NCI-H1092 treated with DMSO at 0.1 percent for 48 hours (cell line): ENCODE measurements at places on chromosomes 12 and 14.

DNA sequence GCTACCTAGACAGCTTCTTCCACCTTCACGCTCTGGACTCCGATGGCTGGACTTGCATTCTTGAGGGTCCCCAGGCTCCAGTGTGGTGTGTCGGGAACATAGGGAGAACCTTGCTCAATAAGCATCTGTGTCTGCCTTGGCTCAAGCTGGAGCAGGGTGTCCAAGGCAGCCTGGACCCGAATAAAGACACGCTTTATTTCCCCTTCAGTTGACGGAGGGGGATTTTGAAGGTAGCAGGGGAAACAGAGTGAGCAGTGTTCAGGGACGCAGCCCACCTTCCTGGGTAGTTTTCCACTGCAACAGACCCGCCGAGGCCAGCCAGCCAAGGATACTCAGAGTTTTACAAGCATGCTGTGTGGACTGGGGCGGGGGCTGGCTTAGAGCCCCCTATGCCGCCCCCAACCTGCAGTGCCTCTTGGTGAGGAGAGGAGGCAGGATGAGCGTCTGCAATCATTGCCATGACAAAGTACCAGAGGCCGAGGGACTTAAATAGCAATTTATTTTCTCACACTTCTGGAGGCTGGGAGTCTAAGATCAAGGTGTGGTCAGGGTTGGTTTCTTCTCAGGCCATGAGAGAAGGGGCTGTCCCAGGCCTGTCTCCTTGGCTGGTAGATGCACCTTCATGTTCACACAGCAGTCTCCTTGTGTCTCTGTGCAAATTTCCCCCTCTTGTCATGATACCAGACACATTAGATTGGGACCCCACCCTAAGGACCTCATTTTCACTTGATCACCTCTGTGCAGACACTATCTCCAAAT lies 201.2 kb downstream of the CHST11 start:
- DNase-seq, result no peak

DNA sequence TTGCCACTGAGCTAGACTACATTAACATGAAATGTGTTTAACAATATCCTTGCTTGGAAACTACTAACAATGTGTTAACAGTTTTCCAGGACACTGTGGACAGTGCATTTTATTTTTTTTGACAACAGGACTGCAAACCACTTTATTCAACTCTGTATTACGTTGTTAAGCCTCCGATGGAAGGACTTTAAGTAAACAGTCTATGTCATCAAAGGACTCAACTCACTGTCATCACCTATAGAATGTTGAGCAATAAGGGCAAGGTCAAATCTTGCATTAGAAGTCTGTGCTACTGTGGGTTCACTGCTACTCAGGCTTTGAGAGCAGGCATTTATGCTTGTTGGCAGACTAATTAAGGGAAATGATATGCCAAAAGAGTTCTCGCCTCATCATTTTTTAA lies 483.7 kb downstream of the FLRT2 start:
- DNase-seq, result no peak

GRCh38 chr14:75247286-75247922 lies 31.2 kb upstream of the FOS start:
- DNase-seq, result no peak

DNA sequence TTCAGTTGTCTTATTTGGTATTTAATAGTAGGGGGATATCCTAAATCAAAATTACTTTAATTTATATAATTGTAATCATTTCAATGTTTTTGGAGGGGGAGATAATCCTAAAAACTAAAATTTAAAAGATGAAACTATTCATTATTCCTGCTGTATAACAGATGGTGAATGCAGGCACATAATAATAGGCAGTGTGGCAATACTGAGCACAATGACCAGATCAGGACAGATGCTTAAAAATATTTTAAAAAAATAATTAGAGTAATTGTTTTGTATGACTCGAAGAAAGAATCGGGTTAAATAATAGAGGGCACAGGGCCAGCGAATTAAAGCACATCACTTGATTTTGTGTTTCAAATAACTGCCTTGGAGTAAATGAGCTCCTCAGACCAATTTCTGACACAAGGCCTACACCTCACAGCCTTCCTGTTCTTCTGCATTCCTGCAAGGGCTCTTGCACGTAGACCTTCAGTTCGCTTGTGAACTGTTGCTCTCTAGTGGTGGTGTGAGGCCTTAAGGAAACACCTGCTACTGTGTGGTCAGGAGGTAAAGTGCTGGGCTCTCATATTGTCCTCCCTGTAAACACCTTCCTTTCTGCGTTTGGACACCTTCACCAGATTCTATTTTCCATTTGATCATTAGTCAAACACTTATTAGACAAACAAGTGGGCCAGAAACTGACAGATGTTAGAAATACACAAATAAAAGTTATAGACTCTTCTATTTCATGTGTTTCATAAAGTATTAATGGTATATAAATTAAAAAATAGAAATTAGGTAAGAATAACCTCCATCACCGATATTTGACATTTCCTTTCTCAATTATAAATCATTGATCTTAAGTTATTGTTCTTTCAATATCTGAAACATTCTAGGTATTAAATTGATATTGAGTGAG lies 29.3 kb upstream of the KLRF1 start:
- peak; percentile 1 for DNase-seq

- DNase-seq, result no peak
Measured at GRCh38 chr14:39592116-39592789, 160.0 kb upstream of the FBXO33 start.

- DNase-seq, result no peak
Measured at GRCh38 chr12:89279499-89279898, 72.8 kb downstream of the DUSP6 start.

DNA sequence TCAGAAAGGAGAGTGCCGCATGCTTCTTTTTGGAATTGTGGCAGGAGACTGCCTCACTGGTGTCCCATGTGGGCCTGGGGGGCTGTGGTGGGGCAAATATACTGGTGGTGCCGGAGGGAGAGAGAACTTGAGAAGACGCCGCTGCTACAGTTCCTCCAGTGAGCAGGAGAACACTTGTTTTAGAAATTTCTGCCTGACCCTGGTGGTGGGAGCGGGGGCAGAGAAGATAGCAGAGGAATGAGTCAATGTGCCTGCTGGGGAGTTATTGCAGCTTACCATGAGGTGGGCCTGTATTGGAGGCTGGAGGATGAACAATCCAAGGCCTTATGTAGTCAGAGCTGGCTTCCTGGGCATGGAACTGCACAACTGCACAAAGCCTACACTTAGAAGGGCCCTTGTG lies 211.8 kb downstream of the SNAPC1 start:
- no peak for DNase-seq

- no peak for DNase-seq
Measured at GRCh38 chr12:96441816-96442215, 41.6 kb upstream of the CDK17 start.

DNA sequence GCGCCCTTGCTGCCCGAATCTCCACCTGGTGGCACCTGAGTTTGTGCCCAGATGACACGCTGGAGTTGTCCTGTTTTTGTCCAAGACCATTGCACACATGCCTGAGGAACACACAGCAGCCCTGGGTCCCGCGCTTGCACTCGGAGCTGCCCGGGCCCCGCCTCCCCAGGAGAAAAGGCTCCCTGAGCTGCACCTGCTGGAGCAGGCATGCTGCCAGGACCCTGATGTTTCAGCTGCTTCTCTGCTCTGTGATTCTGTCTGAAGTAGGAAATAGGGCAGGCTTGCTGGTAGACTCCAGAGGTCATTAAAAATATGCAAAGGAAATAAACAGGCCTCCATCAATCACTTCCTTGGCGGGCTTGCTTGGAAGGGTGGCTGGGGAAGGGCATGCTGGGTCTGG lies 271.6 kb downstream of the CACNA1C start:
- DNase-seq, result peak; percentile 99

DNA sequence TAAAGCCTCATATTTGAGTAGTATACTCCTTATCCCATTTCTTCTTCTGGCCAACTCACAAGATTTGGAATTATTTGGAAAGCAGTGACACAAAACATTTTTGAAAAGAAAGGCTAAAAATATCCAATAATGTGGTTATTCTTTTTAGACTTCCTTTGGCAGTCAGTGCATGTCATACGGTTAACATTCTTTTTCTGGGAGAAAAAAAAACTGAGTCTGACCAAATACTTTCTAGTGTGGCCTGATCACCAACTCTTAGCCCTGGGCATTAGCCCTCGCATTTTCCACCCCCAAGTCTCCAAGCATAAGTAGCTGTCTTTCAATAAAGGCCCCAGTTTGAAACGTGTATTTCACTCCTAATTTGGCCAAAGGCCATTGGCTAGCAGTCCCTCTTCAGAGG lies 5.9 kb downstream of the RASSF3 start:
- no peak for DNase-seq

GRCh38 chr14:95510804-95511203 lies 5.6 kb downstream of the SYNE3 start:
- DNase-seq, result no peak

- no peak for DNase-seq
Measured at GRCh38 chr14:24270537-24271133, 762 bp downstream of the RABGGTA start.

DNA sequence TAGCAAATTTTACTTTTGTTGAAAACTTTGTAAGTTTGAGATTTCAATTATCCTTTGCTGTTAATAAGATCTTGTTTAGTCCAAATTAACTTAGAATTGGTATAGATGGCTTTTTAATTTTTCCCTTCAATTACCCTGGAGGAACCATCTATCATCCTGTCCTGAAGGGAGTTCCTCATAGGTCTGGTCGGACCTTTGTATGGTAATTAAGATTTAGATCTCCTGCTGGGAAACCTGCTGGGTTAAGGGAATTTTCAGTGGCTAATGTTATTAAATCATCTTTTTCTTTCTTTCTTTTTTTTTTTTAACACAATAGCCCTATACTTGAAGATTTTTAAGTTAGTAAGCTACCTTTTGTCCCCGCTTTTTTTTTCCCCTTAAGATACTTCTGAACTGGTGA lies 63.0 kb upstream of the PRMT8 start:
- no peak for DNase-seq

- DNase-seq, result no peak
Measured at GRCh38 chr12:124370851-124371250, 76.0 kb downstream of the RFLNA start.

- peak; percentile 21 for DNase-seq
Measured at GRCh38 chr12:106919910-106920544, 35.7 kb upstream of the TMEM263 start.

DNA sequence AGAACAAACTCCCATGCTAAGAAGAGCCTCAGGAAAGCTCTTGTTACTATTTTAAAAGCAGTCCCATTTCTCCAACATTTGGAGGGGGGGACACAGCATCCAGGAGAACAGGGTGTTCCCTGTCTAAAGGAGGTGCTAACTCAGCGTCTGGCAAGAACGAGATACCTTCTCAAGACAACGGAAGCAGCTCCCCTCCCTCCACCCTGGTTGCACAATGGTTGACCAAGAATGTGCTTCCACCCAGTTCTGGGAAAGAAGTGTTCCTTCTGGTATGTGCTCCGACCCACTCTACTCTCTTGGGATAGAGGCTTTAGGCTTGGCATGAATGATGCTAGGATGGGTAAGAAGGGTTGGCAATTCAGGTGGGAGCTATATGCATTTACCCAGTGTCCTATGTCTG lies 1.5 kb upstream of the KRT6A start:
- no peak for DNase-seq

DNA sequence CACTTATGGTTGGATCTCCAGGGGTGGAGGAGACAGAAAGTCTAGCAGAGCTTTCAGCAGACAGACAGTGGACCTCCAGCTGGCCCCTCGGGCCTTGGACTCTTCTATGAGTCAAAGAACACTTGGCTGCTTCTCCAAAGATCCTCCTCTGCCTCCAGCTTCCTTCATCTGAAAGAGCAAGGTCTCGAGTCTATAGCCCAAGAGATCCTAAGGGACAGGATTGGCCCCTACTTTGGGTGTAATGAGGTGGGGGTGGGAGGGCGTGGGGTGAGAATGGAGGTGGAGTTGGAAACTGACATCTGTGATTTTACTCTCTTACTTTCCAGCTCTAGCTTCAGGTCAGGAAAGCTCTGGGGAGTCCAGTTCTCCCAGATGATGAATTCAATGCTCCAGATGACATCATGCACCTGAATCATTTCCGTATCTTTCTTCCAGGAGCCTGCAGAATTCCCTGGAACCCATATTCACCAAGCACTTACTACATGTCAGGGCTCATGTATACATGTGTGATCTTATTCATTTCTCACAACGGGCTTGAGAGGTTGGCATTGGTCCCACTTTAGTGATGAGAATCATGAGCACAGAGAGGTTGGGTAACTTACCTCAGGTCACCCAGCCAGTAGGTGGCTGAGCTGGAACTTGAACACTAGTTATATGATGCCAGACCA lies 10.2 kb upstream of the PGF start:
- no peak for DNase-seq

- no peak for DNase-seq
Measured at GRCh38 chr14:63760014-63760413, 32.1 kb upstream of the SGPP1 start.

DNA sequence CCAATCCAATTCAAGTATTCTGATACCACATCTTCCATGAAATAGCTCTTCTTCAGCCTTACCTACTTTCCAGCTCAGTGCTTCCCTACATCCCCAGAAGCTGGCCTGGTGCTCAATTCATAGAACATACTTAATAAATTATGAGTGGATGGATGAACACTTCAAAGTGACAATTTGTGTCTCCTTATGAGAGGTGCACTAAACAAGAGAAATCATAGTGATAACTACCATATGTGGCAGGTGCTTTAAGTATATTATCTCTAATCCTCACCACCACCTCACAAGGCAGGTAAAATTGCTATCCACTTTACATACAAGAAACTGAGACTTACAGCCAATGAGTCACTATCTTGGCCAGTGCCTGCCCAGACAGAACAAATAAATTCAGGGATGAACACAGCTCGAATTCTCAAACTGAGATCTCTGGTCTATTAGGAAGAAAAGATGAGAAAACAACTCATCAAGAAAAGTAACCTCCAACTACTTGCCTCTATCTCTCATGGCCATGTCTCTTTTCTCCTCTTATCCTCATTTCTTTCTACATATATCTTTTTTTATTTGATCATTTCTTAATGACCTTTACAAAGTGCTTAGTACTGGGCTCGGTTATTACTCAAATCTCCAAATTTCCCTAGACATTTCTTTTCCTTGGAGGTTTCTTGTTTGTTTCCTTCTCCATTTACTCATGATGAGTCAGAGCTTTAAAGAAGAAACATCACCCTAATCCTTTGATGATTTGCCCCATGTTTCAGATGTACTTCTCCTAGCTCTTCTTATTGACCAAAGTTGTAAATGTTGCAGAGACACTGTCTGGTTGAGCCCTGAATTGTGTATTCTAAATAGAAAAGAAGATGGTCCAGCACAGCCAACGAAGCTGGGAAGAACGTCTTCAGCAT lies 161.5 kb downstream of the RPS29 start:
- DNase-seq, result no peak

DNA sequence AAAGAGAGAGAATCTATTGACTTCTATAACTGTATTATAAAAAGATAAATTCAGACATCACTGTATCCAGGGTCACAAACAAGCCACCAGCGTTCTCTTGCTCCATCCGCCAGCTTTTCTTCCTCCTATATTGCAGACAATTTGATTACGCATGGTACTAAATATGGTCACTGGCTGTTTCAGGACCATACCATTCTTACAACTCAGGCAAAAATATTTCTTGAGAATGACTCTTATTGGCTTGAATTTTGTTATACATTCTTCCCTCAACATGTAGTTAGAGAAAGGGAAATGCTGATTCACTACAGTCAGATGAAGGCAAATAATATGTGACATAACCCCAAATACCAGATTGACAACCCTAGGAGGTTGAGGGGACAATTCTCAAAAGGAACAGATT lies 101.3 kb downstream of the SLC6A15 start:
- DNase-seq, result no peak

GRCh38 chr12:103929784-103930033 lies 501 bp upstream of the HSP90B1 start:
- DNase-seq, result no peak
